ENCODE measurements at places on chromosomes 12 and 14. TPM values are rescaled to one million over a fixed set of nuclear protein-coding genes. Genes with fewer than 3 reads are reported as not detected.

The MYH6 gene
- total RNA-seq: not detected

DNA sequence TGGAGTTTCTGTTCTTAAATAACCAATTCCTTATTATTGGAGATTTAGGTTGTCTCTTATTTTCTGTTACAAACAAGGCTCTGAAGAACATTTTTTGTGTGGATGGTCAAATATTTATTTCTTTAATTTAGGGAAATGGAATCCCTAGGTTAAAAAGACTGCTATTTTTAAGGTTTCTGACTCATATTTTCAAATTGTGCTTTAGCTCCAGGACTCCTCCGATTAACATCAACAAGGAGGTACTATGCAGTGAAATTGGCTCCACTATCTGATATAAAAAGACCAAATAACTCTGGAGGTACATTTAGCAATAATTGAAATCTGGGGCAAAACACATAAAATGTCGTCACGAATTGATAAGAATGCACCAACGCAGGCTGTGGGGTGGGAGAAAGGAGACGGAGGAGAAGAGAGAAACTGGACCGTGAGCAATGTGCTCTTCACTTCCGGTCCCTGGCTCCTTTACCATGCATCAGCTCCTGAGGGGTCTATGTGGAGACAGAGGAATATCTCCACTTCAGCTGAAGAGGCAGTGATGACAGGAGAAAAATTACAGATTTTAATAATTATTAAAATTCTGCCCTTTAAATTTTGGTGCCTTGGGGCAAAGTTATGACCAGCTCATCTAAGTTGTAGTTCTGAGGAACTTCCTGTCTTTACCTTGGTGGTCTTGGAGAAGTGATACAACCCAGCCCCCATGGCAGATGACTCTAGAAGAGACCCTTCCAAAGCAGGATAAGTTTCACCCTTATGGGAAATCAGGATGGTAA, 90.2 kb upstream of the BTG1 start:
- H3K4me1 ChIP-seq: no peaks in the 10 kb centered on the region
- H3K4me3 ChIP-seq: no peak overlapping the region
- no peaks in the 10 kb centered on the region for H3K27me3 ChIP-seq
- H3K36me3 ChIP-seq: no peaks in the 10 kb centered on the region

- H3K4me1 ChIP-seq: peaks cover 63% of the 10 kb centered on the region
- H3K27me3 ChIP-seq: no peaks in the 10 kb centered on the region
- no peak for DNase-seq
- peak overlapping the region; percentile 70 for H3K4me3 ChIP-seq
Measured at GRCh38 chr12:47814539-47815170, 5.0 kb downstream of the HDAC7 start.

GRCh38 chr12:89856431-89856830, 147.8 kb upstream of the ATP2B1 start:
- H3K4me1 ChIP-seq: no peaks in the 10 kb centered on the region
- DNase-seq: no peak
- H3K27me3 ChIP-seq: no peaks in the 10 kb centered on the region
- no peaks in the 10 kb centered on the region for H3K36me3 ChIP-seq

DNA sequence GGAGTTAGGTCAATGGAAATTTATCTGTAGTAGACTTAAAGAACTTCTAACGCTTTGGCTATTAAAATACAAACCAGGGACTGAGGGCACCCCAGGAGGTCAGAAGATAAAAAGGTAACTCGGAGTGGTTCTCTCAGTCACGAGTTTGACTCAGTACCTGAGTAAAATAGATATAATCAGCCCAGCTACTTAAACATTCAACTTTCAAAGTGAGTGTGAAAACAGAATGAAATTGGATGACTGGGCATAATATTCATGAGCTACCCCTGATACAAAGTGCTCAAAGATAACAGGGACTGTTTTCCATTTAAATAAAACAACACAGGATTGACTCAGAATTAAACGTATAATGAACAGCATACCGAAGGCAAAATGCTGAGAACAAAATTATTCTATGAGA, 75.0 kb downstream of the FOXN3 start:
- no peak overlapping the region for H3K27ac ChIP-seq
- no peak overlapping the region for H3K4me3 ChIP-seq
- DNase-seq: no peak

DNA sequence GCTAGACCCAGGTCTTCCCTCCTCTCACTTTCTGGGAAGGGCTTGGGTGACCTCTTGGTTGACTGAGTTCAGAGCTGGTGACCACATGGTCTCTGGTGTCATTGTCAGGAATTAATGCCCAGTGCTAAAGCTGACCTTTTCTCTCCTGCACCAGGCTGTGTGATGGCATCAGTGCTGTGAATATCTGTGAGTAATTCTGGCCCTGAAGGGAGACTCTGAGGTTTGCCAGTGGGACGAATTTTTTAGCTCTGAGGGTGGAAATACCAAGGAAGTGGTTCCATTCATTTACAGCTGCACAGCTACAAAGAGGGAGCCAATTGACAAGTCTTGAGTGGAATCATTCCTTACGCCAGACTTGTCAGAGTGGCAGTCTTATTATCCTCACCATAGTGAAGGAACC, 6.2 kb upstream of the KRT86 start:
- no peaks in the 10 kb centered on the region for H3K4me1 ChIP-seq
- peak overlapping the region; percentile 78 for H3K27ac ChIP-seq
- H3K36me3 ChIP-seq: no peaks in the 10 kb centered on the region
- no peaks in the 10 kb centered on the region for H3K27me3 ChIP-seq
- no peak for DNase-seq
